ENCODE measurements at places on chromosomes 13 and 19. TPM values are rescaled to one million over a fixed set of nuclear protein-coding genes. Genes with fewer than 3 reads are reported as not detected.

- no peak for DNase-seq
Observed at GRCh38 chr19:38891771-38892170, 7.6 kb downstream of the SIRT2 start.

Gene PCP2
- total RNA-seq, result not detected

- no peak for DNase-seq
Observed at GRCh38 chr13:62433660-62434059, 1018.0 kb upstream of the PCDH20 start.

DNA sequence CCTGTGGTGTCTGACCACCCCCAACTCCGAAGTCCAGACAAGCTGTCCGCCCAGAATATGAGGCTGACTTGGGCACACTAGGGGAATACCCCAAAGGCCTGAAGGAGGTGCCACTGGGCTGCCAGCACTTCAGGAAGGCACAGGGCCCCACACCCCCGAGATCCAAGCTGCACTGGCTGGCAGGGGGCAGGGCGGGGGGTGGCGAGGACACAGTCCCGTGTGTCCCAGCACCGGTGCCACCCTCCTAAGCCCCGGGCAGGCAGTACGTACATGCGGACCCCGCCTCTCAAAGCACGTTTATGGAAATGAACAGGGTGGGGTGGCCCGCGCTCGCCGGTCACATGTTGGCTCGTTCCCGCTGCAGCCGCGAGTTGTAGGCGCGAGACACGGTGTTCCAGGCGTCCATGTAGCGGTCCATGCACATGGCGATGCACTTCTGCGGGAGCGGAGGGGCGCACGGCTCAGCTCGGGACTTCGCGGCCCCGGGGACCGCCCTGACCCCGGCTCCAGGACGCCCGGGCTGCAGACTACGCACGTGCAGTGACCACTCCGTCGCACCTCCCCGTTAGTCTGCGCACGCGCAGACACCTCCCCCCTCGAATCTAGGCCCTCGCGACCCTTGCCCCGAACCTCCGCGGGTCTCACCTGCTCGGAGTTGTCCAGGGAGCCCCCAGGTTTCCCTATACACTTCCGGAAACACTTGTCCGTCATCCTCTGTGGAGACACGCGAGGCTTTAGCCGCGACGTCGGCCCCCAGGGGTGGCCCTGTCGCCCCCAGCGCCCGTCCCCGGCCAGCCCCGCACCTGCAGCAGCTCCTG is 566 bp downstream of the TIMM13 start:
- DNase-seq, result no peak

Gene RGCC
- total RNA-seq, result 1,295 TPM

DNA sequence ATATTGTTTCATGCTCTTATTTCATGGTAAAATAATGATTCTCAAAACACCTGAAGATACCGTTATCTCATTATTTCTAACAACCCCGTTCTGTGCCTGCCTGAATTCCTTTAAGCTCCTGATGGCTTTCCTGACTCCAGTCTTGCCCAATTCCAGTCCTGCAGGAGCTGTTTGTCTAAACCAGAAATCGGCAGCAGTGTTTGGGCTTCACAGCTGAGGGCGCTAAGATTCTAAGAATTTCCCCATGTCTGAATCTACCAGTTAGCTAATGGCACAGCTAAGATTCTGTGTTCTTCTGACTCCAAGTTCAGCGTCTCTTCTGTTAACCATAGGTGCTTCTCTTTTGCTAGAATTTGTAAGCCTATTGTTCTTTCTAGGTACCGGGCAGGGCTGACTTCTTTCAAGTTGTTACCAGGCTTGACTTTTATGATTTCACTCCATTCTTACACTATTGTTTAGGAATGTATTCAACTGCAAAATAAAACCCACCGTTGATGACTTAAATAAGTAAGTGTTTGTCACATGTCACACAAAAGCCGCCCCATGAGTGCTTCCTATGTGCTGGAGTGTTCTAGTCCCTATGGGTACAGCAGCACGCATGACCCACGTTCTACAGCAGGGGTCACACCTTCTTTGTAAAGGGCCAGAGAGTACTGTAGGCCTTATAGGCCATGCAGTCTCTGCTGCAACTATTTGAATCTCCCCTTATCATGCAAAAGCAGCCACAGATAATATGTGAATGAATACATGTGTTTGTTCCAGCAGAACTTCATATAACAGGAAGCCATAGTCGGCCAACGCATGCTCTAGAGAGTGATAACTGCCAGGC is 168.3 kb upstream of the RNF113B start:
- DNase-seq, result no peak

DNA sequence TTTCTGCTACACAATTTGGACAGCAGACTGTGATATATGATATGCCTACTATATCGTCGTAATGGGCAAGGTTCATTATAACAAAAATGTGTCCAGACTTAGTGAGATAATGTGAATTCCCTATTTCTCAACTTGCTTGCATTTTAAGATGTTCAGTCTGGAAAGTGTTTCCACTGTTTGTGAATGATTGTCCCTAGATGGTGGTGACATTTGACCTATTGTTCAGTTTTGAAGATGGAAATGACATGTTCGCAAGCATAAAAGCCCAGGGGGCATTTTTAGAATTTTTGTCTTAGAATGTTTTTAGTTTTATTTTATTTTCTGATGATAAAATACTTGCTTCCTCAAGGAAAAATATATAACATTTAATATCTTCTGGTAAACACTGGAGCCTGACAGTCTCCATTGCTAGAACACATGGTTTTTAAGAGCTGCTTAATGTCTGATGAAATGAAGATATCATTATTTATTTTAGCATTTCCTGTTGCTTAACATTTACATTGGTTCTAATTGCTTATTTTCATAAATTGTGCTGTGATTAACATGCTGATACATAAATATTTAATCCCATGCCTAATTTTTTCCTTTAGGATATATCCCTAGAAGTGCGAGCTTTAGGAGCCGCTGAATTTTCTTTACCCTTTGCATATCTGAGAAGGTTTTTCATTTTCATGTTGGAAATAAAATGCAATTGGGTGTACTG is 27.1 kb downstream of the MBNL2 start:
- DNase-seq, result no peak

Gene DOCK6
- total RNA-seq, result 49.2 TPM
